ENCODE measurements at places on chromosomes 11 and 22. TPM values are rescaled to one million over a fixed set of nuclear protein-coding genes. Genes with fewer than 3 reads are reported as not detected.

MIAT gene
- total RNA-seq, result 0.45 TPM

CABP2 gene
- not detected for total RNA-seq

DNAJC4 gene
- 55.0 TPM for total RNA-seq

AMPD3 gene
- 17.4 TPM for total RNA-seq

VSIG10L2 gene
- not detected for total RNA-seq

TSPAN32 gene
- total RNA-seq, result not detected

ANO9 gene
- 27.6 TPM for total RNA-seq

DNA sequence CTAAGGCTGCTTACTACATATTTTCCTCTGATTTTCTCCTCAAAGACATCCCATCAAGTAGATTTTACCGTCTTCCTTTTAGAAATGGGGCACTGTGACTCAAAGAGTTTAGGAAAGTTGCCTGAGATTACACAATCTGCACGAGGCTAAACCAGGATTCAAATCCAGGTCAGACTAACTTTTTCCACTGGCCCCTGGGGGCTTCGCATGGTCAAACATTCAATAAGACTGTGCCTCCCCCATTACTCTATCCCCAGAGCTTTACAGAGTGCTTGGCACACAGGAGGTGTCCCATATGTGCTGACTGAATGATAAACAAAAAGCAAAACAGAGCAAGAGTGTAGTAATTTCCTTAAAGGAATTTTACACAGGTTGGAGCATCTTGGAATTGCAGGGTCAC lies 118.1 kb upstream of the TEAD1 start:
- no peak for DNase-seq

DNA sequence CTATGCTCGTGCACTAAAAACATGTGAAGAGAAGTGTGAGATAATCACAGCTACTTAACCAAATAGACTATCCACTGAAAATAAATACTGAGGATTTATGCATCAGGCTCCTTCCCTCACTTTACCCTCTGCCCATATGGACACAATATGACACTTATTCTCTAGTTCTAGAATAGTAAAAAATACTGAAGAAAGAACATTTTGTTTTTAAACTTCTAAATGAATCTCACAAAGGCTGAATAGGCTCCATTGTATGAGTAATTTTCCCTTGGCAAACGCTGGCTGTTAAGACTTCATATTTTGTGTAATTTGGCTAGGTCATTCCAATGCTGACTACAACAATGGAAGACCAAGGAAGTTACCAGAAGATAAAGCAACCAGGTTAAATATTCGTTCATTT lies 9.9 kb downstream of the HPS5 start:
- DNase-seq, result no peak

GRCh38 chr11:89613911-89614310 lies 96.2 kb upstream of the TRIM77 start:
- no peak for DNase-seq

GRCh38 chr11:112129656-112130055 lies 34.2 kb downstream of the IL18 start:
- no peak for DNase-seq

GRCh38 chr11:68202165-68202564 lies 10.9 kb downstream of the KMT5B start:
- DNase-seq, result no peak

DNA sequence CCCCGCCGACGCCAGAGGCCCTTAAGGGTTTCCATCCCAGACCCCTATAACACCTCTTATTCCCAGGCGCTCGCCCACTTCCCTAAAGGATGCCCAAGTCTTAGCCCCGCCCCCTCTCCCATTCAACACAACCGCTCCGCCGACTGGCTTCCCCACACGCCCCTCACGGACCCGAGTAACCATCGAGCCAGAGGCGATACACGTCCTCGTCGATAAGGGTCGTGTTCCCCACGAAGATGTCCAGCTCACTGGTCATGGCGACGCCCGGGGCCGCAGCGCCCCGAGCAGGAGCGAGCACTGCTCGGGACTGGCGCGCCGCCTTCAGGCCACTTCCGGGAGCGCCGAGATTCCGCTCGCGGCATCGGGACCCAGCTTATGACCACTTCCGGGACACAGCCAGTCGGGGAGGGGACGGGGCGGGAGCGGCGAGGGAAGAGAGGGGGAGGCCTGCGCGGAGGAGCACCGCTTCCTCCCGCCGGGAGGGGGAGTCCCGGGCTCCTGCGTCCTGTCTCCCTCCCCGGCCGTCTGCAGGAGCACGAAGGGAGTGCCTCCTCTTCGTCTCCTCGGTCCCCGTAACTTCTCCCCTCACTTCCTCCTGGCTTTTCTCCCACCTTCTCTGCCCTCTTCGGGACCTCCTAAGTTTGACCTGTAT lies at the start of gene FIBP:
Gene FIBP, minus strand, starts transcription at position 309 of the 652 bp plus-strand sequence. Its CDS starts 53 bp downstream, at position 256.
- DNase-seq, result peak; percentile 92

- peak; percentile 79 for DNase-seq
Observed at GRCh38 chr11:100830978-100831732, 144.1 kb downstream of the ARHGAP42 start.

DNA sequence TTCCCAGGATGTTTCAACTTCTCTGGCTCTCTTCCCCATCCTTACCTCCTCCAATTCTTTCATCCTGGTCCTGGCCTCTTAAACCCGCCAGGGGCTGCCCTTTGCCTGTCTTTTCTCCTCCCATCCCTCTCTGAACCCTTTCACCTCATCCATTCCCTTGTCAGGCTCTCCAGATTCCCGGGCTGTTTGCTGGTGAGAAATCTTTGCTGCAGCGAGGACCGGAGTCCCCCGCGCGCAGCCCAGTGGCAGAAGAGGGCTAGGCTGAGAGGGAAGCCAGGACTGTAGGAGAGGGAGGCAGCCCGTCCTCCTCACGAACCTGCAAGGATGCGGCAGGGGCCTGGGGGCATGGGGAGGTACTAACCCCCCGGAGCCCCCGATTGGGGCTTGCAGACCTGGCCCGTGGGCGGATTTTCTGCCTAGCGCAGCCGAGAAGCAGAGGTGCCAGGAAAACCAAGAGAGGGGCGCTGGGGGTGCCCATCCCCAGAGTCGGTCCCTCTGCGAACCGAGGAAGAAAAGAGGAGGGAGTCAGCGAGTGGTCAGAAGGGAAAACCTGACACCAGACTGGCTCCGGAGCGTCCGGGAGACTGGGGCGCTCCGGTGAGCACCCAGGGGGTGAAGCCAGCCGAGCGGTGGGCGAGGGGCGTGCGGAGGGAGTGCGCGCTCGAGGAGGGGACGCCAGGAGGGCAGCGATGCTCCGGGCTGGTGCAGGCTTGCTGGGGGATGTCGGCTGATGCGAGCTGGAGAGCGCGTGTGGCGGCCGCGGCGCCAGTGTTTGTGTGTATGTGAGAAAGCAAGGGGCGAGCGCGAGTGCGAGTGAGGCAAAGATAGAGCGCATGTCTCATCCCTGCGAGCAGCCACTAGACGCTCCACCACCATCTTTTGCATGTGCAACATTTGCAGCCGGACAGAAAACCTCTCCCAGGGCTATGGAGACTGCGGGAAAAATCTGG lies at the start of gene GRIA4:
Gene GRIA4, plus strand, starts transcription at position 242 of the 950 bp plus-strand sequence. CDS start 925 bp downstream, outside the sequence.
- no peak for DNase-seq

GRCh38 chr11:69855421-69855820 lies 36.2 kb upstream of the FGF3 start:
- no peak for DNase-seq
